Muscle of leg (tissue), 16 donors: ENCODE measurements at places on chromosomes 16 and 17. TPM values are rescaled to one million over a fixed set of nuclear protein-coding genes. Genes with fewer than 3 reads are reported as not detected.

The SMARCE1 gene
- total RNA-seq = 93.2 TPM

The CDH3 gene
- 0.27 TPM for total RNA-seq

The KCNJ2 gene
- total RNA-seq = 7.6 TPM

The KRT16 gene
- total RNA-seq = not detected

The SCIMP gene
- total RNA-seq = 0.89 TPM

The GOT2 gene
- total RNA-seq = 33.5 TPM

The HOXB7 gene
- total RNA-seq = 2.3 TPM

The RPTOR gene
- 17.3 TPM for total RNA-seq

The CETP gene
- total RNA-seq = 4.7 TPM

The HSPB9 gene
- 0.13 TPM for total RNA-seq

The HLF gene
- total RNA-seq = 5.9 TPM

The DNAAF1 gene
- under 0.01 TPM for total RNA-seq

The TP53TG3C gene
- total RNA-seq = not detected

The MPV17L gene
- 4.3 TPM for total RNA-seq

The IGF2BP1 gene
- total RNA-seq = 9.4 TPM

The SLC6A2 gene
- total RNA-seq = 2.3 TPM

The ZP2 gene
- 0.09 TPM for total RNA-seq

The HBA2 gene
- total RNA-seq = 926 TPM

The PRSS8 gene
- total RNA-seq = not detected

The TAX1BP3 gene
- 68.1 TPM for total RNA-seq

The LCMT1 gene
- 26.2 TPM for total RNA-seq

The HOXB6 gene
- total RNA-seq = 0.84 TPM
